Stimulated activated CD4-positive, alpha-beta T cell treated with anti-CD3 and anti-CD28 coated beads, Interleukin-1b, Interleukin-23, amount 100 ng/mL, for 1 hour (primary cell): ENCODE measurements at places on chromosomes 1 and 21.

DNA sequence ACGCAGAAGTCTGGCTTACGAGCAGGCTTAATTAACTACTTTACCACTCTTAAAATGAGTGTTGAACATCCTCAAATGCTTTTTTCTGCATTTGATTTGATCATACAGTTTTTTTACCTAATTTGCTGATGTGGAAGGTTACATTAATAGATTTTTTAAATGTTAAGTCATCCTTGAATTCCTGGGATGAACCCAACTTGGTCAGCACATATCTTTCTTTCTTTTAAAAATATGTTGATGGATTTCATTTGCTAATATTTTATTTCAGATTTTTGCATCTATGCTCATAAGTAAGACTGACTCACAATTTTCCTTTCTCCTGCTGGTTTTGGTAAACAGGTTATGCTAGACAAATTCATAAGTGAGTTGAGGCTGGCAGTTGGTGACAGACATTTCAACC lies 82.9 kb downstream of the LHX4 start:
- no peak for DNase-seq

- DNase-seq: no peak
Measured at GRCh38 chr1:223794136-223794880, 51.4 kb downstream of the TP53BP2 start.

- DNase-seq: no peak
Measured at GRCh38 chr1:24578846-24579245, 23.0 kb downstream of the NCMAP start.

- no peak for DNase-seq
Measured at GRCh38 chr1:191498318-191498717, 659.9 kb upstream of the RGS18 start.

DNA sequence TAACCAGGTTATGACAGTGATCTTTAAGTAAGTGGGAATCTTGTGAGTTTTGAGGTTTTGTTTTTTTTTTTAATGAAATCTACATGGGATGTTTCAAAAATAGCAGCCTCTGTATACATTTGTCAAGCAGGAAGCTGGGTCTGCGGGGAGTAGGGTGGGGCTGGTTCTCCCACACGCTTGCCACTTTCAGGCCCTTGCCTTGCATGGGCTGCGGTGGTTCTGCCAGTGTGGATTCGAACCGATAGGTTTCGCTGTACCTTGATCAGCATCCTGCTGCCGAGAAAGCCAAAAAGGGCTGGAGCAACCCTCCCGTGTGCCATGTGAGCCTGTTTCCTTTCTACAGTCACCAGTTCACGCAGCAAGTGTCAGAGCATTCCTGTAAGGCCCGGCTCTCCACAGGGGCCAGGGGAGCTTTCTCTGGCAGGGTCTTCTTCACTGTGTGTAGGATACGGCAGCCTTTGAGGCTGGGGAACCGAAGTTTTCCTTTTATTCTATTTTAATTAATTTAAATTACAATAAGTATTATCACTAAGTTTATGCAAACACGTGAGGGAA lies 79.2 kb upstream of the SAMD11 start:
- DNase-seq: no peak

- no peak for DNase-seq
Measured at GRCh38 chr1:148263128-148263905, 111.2 kb upstream of the NBPF11 start.

DNA sequence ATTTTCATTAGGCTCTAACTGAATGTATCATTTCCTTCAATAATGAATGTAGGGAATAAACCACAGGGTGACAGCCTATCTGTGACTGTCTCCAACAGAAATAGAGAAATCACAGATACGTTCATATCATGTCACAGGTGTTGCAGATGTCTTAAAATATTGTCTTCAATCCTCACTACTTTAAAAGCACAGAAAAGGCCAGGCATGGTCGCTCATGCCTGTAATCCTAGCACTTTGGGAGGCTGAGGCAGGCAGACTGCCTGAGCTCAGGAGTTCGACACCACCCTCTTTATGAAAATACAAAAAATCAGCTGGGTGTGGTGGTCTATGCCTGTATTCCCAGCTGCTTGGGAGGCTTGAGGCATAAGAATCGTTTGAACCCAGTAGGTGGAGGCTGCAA lies 8.2 kb downstream of the CREG1 start:
- DNase-seq: no peak

GRCh38 chr1:20426923-20427322 lies 59.1 kb downstream of the CAMK2N1 start:
- DNase-seq: no peak

DNA sequence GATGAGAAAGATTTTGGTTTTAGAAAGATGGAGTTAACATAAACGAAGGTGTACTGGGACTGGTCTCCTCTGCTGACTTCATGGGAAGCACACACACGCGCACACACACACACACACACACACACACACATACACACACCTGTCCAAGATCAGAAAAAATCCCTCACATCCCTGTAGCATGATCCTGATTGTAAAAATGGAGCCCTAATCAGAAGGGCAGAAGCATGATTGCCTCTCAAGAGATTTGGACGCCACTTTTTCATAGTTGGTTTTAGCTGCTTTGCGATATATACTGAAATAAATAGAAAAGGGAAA lies 56.5 kb upstream of the LGALS8 start:
- DNase-seq: no peak

DNA sequence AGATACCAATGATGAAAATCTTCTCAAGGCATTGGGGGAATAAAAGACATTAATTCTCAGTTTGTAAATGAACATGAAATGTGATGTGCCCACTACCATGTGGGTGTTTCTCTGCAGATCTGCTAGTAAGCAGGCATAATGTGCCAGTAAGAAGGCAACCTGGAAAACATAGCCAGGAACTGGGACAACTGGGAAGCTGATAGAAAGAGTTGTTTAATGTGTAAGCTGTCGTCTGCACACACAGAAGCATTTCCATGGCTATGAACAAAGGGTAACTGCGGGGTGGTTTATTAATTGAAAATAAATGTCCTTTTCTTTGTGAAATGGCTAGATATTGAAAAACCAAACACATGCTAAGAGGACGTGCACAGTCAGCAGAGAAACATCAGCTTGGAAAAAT lies 52.0 kb downstream of the ZC3H11B start:
- no peak for DNase-seq

DNA sequence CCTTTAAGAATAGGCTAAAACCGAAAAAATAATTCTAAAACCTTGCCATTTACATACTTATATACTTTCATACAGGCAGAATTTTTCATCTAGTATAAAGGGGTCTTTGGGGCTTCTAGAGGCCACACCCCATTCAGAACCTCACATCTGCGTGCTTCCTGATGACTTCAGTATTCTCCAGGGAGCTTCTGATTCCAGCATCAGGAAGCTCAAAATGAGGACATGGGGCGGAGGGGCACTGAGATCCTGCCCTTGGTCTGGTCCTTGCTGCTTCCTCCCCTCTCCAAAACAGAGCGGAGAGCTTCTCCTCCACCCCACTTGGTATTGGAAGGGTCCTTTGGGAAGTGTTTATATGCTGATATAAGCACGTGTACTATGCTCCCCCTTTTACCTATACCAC lies 13.8 kb downstream of the PAX7 start:
- no peak for DNase-seq

DNA sequence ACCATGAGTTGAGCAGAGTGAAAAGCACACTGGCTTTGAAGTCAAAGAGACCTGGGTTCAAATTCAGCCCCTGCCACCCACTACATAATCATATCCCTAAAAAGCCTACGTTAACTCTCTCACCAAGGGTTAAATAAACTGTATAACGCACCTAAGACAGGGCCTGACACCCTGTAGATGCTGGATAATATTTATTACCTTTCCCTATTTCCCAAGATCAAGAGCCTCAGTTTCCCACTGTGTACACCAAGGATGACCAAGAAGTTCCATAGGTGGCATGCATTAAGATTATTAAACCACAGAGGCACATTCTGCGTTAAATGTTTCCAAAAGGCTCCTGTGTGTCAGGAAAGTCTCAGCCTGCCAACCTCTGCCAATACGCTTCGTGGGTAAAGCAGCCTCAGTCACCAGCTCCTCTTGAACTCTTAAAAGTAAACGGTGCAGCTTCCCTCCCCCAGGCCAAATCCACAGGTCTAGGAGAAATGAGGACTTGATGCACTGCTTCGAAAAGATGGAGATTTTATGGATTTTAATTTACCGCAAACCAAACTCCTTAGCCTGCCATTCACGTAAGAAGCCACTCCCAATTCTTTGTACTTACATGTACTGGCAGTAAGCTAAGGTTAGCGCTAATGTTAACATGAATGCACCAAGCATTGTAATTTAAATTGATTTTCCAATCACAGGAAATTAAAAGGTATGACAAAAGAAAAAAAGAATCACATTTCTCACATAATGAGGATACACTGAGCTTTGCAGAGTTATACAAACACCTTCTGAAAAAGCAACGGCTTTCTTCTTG lies 2.6 kb downstream of the USP24 start:
- no peak for DNase-seq

- no peak for DNase-seq
Measured at GRCh38 chr1:6982443-6982842, 197.2 kb downstream of the CAMTA1 start.

- no peak for DNase-seq
Measured at GRCh38 chr1:4486408-4487120, 167.8 kb upstream of the AJAP1 start.

DNA sequence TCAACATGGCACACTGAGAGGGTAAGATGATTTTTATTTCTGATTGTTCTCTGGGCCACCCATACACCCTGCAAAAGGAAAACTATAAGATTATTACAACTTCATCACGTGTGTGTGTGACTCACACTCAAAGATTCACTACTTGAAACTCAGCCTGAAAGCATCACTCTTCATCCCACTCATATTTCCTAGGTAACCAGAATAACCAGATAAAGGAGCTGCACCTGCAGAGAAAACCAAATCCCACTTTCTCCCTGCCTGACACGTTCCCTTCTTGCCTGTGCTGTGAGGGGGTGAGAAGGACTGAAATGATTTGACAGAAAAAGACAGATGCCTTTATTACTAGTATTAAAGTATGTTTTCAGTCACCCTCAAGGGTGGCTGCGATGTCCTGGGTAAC lies 131.6 kb downstream of the TGFBR3 start:
- no peak for DNase-seq

GRCh38 chr21:31509194-31510017 lies 150.1 kb upstream of the SOD1 start:
- DNase-seq: peak; percentile 36

- no peak for DNase-seq
Measured at GRCh38 chr1:103327054-103327719, 198.3 kb upstream of the RNPC3 start.

DNA sequence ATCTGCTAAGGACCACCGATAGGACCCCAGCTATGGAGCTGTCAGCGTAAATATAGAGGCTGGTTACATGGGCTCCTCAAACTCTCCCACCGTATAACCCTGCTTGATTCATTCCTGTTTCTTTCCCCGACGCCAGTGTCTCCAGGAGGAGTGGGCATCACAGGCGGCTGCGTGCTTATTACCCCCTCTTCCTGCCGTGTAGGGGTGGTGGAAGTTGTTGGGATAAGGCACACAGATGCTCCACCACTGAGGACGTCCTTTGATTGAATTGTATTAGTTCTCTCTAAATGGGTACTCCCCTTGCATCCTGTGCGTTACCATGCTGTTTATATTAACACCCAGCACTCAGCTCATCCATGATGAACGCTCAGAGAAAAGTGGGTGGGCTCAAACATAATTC lies 104.6 kb downstream of the ZBTB18 start:
- no peak for DNase-seq

- no peak for DNase-seq
Measured at GRCh38 chr1:190147616-190148015, 330.0 kb downstream of the BRINP3 start.

GRCh38 chr21:43573921-43574320 lies 85.4 kb downstream of the HSF2BP start:
- DNase-seq: no peak

- DNase-seq: no peak
Measured at GRCh38 chr1:10082785-10083479, 50.2 kb downstream of the UBE4B start.

GRCh38 chr1:19087017-19087736 lies 122.9 kb downstream of the UBR4 start:
- DNase-seq: no peak

GRCh38 chr1:31785020-31785946 lies 21.1 kb upstream of the ADGRB2 start:
- no peak for DNase-seq

DNA sequence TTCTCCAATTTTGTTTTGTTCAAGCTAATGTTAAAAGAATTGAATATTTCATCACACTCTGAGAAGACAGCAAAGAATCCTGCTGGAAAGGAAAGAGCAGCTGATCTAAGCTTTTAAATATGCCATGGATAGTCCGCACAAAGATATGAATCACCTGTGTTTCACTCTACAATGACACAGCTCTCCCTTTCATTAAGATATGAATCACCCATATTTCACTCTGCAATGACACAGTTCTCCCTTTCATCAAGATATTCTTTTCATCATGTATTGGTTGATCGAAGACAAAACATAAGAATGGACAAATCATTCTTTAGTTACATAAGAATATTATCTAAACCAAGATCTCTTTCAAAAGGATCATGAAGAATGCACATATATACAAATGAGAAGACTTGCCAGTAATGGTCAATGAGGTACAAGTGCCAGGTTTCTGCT lies 367.3 kb downstream of the SMYD3 start:
- no peak for DNase-seq

- no peak for DNase-seq
Measured at GRCh38 chr21:46060596-46061061, 37.3 kb upstream of the COL6A2 start.

DNA sequence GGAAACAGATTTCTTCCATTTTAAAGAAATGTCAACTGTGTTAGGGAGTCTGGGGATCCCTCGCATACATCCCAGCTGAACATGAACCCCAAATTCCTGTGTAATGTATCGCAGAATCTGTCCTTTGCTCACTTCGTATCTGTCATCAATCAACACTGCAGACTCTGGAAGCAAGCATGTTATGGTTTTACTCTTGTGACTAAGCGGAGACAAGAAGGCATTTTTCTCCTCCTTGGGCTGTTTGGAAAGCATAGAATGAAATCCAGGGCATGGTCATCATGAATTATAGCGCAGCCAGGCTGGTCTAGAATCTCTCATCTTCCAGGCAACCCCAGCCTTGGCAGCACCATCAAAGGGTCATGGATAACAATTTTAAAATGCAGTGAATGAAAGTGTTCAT lies 290.2 kb downstream of the KIF26B start:
- DNase-seq: no peak

DNA sequence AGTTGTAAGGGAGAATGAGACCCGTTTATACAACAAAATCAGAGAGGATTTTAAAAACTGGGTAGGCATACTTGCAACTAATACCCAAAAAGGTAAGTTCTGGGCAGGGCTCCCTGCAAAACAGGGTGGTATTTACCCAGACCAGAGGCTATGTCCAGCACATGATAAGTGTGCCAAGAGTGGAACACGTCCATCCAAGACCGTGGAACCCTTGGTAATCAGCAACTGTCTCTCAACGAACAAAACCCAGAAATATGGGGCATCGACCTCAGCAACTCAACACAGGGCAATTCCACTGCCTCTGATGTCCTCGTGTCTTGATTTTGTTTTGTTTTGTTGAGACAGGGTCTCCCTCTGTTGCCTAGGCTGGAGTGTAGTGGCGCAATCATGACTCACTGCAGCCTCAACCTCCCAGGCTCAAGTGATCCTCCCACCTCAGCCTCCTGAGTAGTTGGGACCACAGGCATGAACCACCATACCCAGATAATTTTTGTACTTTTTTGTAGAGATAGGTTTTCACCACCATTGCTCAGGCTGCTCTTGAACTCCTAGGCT lies 26.7 kb upstream of the MX1 start:
- no peak for DNase-seq

- DNase-seq: no peak
Measured at GRCh38 chr1:62003777-62004176, 190.9 kb upstream of the L1TD1 start.

- no peak for DNase-seq
Measured at GRCh38 chr1:214496126-214496525, 55.3 kb downstream of the PTPN14 start.
